H9 (cell line): ENCODE measurements at places on chromosomes 5 and 9. TPM values are rescaled to one million over a fixed set of nuclear protein-coding genes. Genes with fewer than 3 reads are reported as not detected.

PCA3 gene
- not detected in 2 replicates for total RNA-seq

GRCh38 chr5:57066924-57067596 lies 106.8 kb upstream of the GPBP1 start:
- no peak for DNase-seq
- no peaks in the 10 kb centered on the region for H3K27me3 ChIP-seq
- no peak overlapping the region for H3K27ac ChIP-seq
- no peaks in the 10 kb centered on the region; the same call in 1 of the 2 replicates for H3K4me1 ChIP-seq
- H3K36me3 ChIP-seq = peaks cover 9% of the 10 kb centered on the region

GRCh38 chr5:143662020-143662419 lies 149.9 kb upstream of the HMHB1 start:
- DNase-seq = no peak
- no peaks in the 10 kb centered on the region for H3K36me3 ChIP-seq
- H3K27me3 ChIP-seq = no peaks in the 10 kb centered on the region

SEMA5A gene
- total RNA-seq = 4.1 and 4.3 TPM in 2 replicates

P4HA2 gene
- 15.1 and 15.3 TPM in 2 replicates for total RNA-seq
